CD4-positive, CD25-positive, alpha-beta regulatory T cell (primary cell): ENCODE measurements at places on chromosomes 12 and 14.
A peak's percentile ranks its signal among the peaks of the same experiment; 100 is the strongest.

DNA sequence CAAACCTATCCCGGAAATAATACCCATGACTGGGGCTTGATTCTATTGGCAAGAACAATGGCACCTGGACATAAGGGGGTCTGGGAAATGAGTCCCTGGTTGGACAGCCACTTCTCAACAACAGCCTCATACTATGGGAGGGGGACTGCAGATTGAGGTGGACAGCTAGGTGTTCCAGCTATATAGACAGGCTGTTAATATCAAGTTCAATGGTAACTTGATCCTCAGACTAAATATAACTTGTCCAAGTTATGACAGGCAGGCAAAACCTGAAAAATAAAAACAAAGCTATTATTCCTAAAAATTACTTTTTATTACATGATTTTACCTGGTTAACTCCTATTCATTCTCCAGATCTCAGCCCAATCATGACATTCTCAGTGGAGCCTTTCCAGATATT, 267.3 kb downstream of the TTC8 start:
- DNase-seq: no peak

DNA sequence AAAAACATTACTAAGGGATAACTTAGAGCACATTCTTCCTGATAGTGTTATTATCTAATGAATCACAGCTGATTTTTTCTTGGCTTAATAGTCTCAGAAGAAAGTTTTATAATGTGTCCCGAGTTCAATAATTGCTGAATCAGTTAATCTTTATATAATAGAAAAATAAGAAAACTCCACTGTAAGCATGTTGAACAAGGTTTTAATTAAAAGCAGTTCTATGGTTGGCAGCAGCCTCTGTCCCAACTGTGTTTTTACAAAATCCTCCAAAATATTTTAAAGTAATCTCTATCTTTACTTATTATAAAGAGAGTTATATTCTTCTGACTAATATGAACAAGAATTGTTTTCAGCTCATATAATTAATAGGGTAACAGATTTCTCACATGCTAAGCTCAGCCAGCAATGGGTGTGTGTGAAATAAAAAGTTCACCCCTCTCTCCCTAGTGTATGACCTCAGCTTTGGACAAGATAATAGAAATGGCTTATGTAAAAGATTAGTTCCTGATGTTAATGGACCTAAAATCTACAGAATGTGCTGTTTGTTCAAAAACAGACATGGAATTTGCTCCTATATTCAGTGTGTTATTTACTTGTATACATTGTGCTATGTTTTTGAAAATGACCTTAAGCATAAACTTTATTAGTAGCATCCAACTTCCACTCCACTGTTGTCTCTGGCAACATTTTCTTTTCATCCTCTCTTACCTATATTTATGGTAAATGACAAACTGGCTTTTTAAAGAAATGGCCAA, 67.1 kb upstream of the DCN start:
- DNase-seq: no peak

DNA sequence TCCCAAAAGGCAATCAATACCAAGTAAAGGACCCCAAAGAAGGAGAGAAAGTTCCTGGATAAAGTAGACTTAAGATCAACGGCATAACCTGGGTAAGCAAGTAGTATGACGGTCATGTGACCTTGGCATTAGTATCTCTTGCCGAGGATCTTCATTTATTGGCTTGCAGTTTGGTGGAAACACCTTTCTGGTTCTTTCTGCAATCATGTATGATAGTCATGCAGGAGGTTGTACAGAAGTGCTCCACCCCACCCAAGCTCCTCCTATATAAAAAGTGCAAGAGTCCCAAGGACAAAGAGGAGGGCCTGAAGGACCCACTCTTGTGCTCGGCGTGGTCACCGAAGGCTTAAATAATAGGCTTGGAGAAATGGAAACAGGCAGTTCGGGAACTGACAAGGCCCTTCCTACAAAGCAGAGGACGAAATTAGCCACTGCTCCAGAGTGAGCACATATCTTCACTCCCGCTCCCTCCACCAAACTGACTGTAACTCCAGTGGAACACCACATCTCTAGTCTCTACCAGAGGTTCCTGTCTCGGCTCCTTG, 750 bp downstream of the CS start:
- DNase-seq: no peak

DNA sequence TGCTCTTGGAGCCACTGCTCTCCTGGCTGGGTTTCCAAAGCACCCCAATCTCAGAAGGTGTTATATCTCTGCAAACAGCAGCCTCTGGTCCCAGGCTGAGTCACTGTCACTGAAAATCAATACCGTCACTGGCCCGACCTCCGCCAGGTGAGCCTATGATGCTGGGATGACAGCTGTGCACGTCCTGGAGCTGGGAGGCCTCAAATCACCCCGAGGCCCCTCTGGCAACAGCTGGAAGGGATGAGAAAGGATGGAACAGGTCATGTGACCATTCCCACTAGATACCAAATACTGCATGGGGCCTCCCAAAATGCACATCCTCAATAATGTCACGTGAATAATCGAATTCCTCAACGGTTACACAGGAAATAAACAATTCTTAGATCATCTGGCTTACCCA, 190.8 kb downstream of the TTC7B start:
- DNase-seq: no peak

DNA sequence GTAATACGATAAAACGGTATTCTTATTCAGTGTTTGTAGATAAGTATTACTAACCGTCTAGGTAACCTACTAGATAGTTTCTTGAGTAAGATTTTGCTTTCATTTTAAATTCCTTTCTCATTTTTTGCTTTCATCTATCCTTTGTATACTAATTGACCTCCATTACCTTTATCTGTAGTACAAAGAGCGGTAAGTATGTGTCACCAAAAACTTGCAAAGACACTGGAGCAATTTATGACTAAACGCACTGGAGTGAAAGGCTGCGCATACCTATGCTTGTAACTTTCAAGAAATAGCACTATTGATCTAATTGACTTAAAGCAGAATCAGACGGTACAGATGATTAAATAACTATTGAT, 1.7 kb downstream of the ARHGAP5 start:
- no peak for DNase-seq

GRCh38 chr12:67919406-67919805, 69.8 kb upstream of the IFNG-AS1 start:
- no peak for DNase-seq

- no peak for DNase-seq
Measured at GRCh38 chr14:36818246-36818645, 156.6 kb downstream of the PAX9 start.

DNA sequence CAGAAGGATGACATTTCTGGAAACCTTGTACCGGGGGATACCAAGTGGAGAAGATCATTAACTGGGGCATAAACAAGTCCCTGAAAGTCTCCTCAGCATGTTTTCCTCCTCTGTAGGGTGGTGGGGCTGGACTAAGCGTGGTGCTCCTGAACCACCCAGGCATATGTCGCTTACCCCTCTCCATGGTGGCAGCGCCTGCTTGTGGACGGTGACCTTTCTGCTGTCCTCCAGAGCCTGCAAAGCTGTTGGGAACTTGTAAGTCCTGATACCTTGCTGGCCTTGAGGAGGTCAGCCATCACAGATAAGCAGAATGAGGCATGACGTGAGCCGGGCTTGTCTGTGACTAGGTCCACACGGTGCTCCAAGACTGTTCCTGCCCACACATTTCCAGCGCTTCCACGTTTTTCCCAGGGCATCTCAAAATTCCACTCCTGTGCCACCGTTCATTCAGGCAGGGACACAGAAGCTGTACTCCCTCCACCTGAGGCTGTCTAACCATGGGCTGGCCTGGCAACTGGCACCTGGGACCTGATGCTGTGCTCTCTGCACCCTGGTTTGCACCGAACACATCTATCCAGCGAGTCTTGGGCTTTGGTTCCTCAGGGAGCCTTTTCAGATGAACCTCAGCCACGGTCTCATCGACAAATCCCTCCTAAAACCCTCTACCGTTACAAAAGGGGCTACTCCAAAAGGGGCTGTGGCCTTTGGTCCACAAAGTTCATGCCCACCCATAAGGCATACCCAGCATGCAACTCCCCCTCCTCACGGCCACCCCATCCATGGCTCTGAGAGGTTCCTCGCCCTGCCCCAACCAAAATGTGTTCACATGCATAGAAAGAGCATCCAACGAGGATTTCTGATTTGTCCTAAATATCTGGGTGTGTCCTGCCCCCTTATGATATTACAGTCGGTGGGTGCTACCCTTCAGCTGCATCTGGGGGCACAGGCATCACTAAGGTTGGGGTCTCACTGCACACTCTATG, 199.6 kb upstream of the DIO3 start:
- DNase-seq: no peak

GRCh38 chr12:105640761-105641160, 310.3 kb downstream of the C12orf75 start:
- DNase-seq: no peak

GRCh38 chr12:66280561-66280960, 21.7 kb upstream of the HELB start:
- DNase-seq: no peak

DNA sequence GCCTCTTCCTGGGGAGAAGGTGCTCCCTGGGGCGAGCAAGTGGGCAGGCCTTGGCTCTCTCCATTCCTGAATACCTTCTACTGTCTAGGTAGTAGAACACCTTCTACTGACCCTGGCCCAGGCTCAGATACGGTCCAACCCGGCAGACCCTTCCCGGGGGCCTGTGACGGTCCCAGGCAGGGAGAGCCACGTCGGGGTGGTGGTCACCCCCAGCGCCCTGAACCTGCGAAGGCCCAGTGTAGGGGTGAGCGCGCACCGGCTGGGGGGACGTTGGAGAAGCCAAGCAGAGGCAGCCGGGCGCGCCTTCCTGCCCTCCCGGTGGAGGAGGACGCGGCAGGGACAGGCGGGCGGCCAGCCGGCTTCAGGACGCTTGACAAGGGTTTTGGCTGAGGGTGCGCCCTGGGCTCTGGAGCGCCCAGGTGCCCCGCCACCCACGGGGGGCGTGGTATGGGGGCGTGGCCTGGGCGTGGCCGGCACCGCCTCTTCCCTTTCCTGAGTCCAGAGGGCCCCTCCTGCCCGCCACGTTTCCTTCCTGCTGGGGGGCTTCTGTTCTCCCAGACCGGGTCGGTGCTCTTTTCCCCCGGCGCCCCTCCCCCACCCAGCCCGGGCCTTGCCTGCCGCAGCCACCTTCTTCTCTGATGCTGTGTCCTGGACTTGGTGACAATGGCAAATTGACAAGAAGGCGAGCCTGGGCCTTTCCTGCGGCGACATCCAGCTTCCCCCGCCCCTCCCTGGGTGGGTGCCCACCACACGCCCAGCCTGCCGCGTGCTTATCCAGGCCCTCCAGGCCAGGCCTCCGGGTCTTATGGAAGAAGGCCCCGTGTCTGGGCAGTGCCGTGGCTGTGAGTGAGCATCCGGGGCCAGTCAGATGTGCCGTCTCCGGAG, 24.5 kb upstream of the PPP1R13B start:
- peak; percentile 69 for DNase-seq
